ENCODE measurements at places on chromosomes 4 and X.

- no peak for DNase-seq
These were observed 1.3 kb downstream of the STOX2 start for GRCh38 chr4:183906489-183906738.

DNA sequence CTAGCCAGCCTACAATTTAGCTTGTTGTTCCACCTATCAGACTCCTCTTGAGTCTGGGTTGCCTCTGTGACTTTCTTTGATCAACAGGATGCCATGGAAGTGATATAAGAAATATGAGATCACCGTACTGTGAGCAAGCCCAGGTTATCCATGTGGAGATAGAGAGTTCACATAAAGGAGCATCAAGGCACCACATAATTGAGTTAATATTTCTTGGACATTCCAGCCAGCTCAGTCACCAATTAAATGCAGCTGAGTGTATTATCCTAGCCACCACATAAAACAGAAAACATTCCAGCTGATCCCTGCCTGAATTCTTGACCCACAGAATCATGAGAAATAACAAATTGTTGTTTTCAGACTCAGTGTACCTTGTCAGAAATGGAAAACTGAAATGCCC is 253.6 kb downstream of the PPP1R2C start:
- no peak for DNase-seq

DNA sequence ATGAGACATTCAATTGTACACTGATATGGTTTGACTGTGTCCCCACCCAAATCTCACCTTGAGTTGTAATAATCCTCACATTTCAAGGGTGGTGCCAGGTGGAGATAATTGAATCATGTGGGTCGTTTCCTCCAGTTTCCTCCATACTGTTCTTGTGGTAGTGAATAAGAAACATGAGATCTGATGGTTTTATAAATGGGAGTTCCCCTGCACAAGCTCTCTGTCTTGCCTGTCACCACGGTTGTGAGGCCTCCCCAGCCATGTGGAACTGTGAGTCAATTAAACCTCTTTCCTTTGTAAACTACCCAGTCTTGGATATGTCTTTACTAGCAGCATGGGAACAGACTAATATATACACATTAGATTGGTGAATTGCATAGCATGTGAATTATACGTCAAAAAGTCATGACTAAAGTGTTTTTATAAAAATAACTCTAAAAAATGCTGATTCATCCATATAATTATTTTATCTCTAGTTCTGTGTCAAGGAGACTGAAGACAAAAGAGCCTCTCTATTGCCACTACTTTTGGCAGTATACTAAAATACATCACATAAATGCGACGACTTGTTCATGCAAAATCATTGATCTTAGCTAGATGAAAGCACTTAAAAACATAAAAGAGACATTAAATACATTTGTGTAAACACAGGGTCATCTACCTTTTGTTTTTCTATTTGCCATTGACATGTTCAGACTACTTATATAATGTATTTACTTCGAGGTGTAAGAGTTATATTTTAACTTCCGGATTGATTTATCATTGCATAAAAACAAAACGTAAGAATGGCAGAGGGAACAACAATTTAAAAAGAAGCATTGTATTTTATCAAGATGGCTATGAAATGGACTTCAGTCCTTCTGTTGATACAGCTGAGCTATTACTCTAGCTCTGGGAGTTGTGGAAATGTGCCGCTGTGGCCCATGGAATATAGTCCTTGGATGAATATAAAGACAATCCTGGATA is 50.1 kb downstream of the YTHDC1 start:
- no peak for DNase-seq

DNA sequence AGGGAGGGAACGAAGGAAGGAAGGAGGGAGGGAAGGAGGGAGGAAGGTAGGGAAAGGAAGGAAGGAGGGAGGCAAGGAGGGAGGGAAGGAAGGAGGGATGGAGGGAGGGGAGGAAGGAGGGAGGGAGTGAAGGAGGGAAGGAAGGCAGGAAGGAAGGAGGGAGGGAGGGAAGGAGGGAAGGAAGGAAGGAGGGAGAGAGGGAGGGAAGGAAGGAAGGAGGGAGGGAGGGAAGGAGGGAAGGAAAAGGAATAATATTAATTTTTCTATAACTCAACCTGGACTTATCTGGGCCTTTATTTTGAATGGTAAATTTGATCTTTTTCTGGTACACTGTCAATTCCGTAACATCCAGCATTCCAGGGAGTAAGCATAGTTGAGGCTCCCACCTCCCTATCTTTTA is 244.2 kb downstream of the SPRY1 start:
- DNase-seq = no peak

GRCh38 chrX:39782276-39782675 is 315.5 kb downstream of the BCOR start:
- DNase-seq = no peak

GRCh38 chr4:109914322-109914721 is 1.6 kb downstream of the EGF start:
- DNase-seq = no peak

DNA sequence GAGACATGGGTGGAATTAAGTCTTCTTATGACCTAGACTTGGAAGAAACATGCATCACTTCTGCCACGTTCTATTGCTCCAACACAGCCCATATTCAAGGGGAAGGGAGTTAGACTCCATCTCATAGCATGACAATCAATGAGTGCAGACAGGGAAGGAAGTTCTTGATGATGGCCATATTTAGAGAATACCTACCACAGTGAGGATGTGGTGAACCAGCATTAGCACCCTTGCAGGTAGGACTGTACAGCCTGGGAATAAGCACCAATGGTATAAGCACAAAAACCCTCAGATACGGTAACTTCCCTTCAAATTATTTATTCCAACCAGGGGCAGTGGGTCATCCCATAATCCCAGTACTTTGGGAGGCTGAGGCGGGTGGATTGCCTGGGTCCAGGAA is 29.8 kb downstream of the PAGE2 start:
- DNase-seq = no peak

GRCh38 chrX:10480861-10481260 is 139.5 kb downstream of the MID1 start:
- DNase-seq = no peak

GRCh38 chrX:114338870-114339269 is 245.0 kb upstream of the HTR2C start:
- DNase-seq = no peak

DNA sequence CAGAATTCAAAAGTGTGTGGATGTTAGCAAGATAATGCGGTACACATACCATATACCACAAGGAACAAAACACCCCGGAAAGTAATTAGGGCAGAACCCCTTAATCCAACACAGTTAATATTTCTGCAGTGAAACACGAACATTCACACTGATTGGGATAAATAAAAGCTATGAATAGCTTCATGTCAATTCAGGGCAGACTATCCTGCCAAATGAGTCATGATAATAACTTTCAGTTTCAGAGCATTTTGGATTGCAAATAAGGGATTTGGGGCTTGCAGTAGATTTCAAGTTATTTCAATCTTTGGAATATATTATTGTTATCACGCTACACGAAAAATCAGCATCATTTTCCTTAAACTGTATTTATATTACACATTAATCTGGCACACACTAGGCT is 24.3 kb downstream of the IRF2 start:
- DNase-seq = no peak

GRCh38 chr4:11402192-11402591 is 26.5 kb downstream of the HS3ST1 start:
- DNase-seq = no peak

DNA sequence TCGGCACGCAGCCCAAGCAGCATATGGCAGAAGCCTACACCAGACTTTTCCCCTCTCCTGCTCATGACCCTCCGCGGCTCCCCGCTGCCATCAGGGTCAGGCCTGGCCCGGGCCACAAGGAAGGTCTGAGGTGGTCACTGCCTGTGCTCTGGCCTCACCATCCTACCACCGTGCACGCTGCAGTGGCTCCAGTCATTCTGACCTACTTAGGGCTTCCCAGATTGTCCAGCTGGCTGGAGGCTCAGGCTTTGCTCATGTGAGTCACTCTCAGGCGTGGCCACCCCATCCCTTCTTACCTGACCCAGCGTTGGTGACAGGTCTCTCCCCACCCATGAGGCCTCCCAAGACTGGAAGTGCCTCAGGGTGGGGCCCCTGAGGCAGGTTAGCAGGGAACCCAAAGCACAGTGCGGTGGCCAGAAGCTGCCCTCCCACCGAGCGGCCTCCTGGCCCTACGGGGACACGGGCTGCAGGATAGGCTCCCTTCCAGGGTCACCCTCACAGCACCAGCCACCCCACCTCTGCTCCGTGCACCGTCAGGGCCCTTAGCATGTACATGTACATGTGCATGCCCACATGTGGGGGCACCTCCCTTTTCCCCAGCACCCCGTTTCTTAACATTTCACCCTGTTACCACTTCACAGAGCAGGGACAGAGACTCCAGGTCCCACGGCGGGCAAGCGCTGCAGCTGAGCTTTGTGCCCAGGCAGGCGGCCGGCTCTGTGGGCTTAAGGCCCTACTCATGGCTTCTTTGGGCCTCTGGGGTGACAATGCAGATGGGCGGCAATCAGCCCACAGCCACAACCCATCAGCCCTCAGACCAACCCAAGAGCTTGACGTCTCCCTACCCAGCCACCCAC is 2.2 kb downstream of the TREX2 start:
- no peak for DNase-seq

GRCh38 chr4:791898-792625 is 33.9 kb downstream of the CPLX1 start:
- DNase-seq = no peak

DNA sequence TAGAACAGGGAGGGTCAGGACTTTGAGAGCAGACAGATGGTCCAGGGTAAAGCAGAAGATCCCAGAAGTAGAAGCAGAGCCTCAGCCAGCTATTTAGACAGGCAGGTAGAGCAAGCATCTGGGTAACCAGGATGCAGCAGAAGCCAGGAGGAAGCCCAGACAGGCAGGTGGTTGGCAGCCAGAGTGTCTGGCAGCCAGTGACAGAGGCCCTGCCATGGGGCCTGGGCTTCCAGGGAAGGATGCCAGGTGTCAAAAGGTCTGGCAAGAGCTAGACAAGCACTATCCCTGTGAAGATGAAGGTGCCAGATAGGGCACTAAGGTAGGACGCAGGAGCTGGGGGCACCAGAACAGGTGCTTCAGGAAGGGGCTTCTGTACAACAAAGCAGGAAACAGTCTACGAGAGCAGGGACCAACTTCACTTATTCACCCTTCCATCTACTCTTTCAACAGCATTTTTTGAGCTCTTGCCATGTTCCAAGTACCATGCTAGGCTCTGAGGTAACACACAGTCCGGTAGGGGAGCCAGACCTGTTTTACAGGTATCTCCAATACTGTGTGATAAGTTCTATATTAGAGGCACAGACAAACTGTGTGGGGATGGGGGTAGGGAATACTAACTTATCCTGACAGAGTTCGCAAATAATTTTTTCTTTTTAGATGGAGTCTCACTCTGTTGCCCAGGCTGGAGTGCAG is 38.1 kb upstream of the GJB1 start:
- DNase-seq = peak; percentile 8

DNA sequence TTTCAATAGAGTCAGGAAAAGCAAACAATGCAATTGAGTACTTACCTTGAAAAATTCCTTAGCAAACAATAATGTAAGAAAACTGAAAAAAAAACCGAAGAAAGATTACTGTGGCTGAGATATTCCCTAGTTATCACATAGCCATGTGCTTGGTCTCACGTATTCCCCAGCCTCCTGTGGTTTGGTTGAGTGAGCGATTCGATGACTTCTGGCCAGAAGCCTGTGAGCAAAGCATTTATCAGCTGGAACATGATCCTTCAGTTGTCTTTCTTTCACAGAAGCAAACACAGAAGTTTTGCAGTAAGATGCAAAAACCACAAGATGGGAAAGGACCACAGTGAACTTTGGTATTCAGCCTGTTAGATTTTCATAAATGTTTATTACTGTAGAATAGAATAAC is 1754.3 kb upstream of the AGA start:
- DNase-seq = no peak

- no peak for DNase-seq
These were observed 11.7 kb upstream of the CLDN34 start for GRCh38 chrX:9955506-9955905.

- DNase-seq = peak; percentile 57
These were observed 30.2 kb upstream of the NKX6-1 start for GRCh38 chr4:84529169-84529751.

DNA sequence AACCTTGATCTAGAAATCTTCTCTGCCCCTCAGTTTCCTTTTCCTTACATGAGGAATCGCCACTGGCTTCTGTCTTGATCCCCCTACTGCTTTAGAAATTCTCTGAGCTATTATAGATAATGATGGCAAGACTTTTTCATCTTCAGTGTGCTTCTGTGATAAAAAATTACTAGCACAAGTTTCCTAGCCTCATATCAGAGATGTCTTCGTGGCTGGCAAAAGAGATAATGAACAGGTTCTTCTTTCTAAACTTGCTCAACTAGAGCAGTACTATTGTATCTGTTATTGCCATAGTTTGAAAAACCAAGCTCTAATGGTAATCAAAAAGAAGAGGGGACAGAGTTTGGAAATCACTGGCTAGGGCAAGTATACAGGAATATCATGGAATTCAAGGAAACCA is 4.1 kb upstream of the PDGFC start:
- DNase-seq = no peak

GRCh38 chrX:40470830-40471429 is 109.8 kb upstream of the ATP6AP2 start:
- DNase-seq = no peak

DNA sequence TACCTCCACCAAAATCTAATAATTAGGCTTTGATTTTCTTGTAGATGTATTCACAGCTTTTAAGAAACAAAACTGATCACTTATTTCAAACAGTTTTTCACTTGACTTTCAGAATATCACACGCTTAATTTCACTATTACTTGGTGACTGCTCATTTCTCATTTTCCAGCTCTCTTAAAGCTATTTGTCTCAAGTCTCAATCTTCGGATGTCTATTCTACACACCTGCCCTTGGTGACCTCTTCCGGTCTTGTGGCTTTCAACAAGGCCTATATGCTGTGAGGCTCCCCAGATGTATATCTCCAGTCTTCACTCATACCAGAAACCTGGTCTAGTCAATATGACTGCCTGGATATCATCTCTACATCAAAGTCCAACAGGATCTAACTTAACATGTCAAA is 34.9 kb upstream of the ANXA10 start:
- no peak for DNase-seq

DNA sequence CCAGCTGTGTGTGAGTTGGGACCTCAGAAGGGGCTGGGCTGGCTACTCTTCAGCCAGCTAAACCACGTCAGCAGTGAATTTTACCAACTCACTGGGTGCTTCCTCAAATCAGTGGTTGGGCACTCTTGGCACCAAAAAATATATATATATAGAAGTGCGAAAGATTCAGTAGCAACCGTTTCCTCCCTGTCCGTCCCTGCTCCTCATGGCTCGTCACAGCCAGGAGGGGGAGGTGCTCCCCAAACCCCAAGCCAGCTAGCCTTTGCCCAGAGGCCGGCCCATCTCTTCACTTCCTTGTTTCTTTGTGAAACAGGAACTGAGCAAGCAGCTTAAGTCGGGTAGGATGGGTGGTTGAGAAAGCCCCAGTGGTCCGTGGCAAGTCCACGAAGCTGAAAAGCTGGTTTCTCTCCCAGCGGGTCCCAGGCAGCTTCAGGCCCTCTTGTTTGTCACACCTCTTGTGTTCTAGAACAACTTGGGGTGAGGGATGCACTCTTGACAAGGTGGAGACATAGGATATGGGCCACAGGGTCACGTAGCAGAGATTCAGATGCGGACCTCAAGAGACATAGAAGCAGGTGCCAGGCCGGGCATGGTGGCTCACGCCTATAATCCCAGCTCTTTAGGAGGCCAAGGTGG is 6.8 kb upstream of the SASH3 start:
- DNase-seq = no peak

- no peak for DNase-seq
These were observed 2054.9 kb downstream of the PCDH7 start for GRCh38 chr4:32775049-32775448.

- no peak for DNase-seq
These were observed 337.1 kb upstream of the CTSO start for GRCh38 chr4:156290811-156291210.

Measured in NCI-H510A treated with DMSO at 0.1 percent for 48 hours (cell line).